ENCODE measurements at places on chromosomes 2 and 18.

DNA sequence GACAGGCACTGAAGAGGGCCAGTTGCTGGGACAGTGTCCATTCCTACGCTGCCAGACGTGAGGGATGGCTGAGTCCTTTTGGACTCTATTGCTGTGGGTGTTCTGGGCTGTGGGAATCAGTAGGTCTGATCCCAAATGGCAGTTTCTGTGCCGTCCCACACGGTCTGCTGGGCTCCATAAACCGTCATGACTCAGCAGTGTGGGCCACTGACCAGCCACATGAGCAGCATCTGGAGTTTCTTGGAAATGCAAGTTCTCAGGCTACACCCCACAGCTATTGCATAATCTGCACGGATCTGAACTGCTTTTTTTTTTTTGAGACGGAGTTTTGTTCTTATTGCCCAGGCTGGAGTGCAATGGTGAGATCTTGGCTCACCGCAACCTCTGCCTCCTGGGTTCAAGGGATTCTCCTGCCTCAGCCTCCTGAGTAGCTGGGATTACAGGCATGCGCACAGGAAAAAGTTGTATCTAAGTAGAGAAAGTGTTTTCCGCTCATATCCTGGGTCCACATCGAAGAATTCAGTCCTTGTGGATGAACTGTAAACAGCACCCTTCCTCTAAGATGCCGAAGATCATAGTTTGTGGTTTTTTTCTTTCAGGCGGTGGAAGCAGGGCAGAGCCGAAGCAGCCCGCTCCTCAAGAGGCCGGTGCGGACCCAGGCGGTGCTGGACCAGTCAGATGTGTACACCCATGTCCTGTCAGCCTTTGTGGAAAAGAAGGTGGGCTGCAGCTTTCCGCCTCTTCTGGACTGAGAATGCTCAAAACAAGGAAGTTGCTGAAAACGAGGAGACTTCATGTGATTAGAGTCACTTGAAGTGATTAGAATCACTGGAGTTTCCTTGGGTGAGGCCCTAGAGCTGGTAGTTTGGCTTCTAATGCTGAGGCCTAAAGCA is 25.5 kb downstream of the RMC1 start:
- DNase-seq, result no peak

GRCh38 chr2:103179798-103180197 is 418.0 kb downstream of the TMEM182 start:
- DNase-seq, result no peak

DNA sequence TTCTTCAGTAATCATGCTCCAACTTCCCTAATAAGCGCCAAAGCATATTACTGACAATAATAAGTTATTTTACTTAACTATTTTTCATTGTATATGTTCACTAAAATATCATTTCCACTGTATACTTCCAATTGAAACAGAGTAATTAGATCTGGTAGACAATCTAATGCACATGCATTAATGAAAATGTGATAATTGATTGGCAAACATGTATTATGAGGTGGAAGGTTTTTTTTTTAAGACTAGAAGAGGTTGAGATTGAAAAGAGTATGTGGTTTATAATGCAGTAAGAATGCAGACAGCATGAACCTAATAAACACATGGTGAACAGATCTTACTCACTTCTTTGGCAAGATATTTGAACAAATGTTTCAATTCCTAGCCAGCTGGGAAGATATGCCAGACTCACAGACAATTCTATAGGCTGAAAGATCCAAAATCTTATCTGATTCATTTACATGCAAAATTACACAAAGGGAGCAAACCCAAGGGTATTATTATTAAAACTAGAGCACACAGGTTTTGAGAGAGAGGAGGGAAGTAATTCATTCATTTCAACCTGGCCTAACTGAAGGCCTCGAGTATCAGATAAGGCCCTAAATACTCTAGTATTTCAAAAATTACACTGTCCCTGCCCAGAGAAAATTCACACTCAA is 2.8 kb downstream of the NCKAP1 start:
- no peak for DNase-seq

DNA sequence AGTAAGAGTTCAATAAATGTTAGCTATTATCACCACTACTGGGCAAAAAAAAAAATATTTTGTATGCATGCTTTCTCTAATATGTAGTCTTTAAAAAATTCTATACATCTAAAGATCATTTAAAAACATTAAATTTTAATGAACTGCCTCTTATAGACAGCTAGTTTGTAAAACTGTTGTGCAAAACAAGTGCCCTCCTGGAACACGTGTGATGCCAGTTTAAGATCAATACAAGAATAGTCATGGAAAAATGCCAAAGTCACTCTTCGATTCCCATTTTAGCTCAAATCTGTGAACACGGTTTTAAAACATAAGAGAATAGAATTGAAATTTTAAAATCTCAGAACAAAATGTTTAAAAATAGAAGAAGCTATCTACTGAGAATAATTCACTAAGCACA is 242.5 kb upstream of the SMAD7 start:
- DNase-seq, result no peak

DNA sequence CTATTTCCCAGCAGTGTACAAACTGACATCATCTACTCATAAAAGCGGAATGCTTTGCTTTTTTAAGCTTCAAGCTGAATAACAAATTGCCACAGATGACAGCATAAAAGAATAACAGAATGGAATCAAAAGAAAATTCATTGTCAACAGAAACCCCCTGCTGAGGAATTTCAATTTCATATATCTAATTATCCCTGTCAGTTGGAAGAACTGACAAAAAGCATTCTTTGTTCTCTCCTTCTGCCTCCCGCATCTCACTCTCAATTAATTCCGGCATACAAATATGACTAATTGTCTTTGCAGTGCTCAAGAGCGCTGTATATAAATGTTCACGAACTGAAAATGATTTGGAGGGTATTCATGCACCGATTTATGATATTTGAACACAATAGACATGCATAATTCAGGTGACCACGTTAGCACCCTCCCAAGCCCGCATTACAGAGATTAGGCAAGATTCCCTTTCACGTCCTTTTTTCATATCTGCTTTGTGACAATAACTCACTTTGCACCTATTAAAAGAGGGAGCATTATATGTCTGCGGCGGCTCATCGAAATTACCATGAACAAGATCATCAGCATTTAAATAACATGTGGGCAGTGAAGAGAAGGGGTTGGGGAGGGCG is 277.7 kb upstream of the SALL3 start:
- DNase-seq, result no peak

- no peak for DNase-seq
Measured at GRCh38 chr18:69330385-69331005, 70.2 kb upstream of the DOK6 start.

DNA sequence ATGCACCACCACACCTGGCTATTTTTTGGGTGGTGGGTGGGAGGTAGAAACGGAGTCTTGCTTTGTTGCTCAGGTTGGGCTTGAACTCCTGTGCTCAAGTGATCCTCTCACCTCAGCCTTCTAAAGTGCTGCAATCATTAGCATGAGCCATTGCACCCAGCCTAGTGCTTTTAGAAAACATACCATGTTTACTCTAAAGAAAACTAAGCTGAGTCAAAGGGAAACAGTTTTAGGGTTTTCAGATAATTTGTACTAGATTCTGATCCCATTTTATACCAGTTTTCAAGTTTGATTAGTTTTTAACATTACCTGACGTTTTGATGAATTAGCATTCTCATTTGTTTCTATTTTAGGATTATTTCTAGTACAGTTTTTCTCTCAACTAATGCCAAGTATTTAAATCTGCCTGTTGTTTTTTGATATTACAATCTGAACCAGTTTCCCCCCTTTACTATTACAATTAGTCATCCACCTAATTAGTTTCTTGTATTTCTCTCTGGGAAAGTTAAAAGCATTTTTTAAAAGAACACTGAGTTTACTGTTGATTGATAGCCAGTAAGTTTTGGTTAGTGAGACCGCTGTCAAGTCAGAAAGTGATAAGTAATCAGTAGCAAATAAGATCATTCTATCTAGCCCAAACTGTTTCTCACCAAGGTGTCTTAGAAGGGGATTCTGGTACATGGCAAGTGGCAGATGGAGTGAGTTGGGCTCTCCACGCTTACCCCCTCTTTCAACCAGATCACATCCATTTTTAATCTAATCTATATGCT is 24.2 kb upstream of the TBR1 start:
- DNase-seq, result no peak

DNA sequence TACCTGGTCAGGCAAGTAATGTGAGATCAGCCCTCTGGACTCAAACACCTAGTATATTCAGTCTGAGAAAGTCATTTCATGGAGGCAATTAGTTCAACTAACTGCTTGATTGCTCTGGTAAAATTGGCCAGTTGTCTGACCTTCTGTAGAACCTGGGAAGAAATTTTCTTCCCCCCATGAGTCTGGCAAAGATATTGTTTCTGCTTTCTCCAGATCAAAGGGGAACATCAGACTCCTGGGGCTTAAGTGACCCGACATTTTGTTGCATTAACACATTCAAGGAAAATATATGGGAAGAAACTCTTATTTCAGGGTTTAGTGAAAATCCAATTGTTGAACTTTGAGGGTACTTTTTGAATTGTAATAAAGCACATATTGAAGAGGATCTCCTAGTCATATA is 375.1 kb downstream of the SUCLG1 start:
- DNase-seq, result no peak

DNA sequence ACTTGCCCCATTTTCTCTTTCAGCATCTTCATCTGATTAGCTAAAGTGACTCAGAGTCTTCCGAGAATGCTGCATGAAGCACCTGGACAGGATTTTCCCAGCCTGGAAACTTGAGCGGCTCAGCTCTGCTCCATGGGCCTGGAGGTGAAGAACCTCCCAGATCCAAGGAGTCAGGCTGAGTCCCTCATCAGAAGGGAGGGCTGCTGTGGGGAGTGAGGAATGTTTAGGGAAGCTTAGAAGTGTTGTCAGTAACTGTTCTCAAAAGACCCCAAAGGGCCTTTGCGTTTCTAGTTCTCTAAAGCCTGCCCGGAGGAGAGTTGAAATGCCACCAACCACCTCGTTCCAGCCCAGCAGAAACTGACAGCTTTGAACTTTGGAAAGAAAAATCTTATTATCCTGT is 157.1 kb downstream of the CLIP4 start:
- DNase-seq, result peak; percentile 41

- no peak for DNase-seq
Measured at GRCh38 chr2:207873794-207874193, 104.1 kb upstream of the FZD5 start.

DNA sequence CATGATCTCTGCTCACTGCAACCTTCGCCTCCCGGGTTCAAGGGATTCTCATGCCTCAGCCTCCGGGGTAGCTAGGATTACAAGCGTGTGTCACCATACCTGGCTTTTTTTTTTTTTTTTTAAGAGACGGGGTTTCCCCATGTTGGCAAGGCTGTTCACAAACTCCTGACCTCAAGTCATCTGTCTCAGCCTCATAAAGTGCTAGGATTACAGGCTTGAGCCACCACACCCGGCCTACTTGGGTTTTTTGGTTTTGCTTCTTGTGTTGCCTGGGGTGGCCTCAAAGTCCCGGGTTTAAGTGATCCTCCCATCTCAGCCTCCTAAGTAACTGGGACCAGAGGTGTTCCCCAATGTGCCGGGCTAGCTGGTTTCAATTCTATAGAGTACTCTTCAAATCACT is 64.6 kb downstream of the NAPG start:
- no peak for DNase-seq

DNA sequence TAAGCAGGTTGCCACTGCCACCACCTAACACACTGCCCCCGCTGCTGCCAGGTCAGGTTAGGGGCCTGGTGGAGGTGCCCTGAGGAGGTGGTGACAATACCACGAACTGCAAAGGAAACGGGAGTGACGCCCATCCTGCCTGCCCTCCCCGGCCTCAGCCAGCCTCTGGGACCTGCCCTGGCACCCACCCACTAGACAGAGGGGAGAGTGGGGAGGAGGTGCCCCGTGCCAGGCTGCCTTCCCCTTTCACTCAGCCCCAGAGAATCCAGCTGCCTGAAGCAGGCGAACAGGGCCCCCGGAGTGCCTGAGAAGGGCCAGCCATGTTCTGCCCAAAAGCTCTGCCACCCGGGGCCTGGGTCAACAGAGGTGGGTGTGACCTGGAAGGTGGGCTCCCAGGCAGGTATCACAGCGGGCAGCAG is 44.5 kb upstream of the FOSL2 start:
- DNase-seq, result no peak

GRCh38 chr2:126635736-126636135 is 20.2 kb upstream of the GYPC start:
- DNase-seq, result no peak

- DNase-seq, result no peak
Measured at GRCh38 chr2:206556357-206556949, 85.8 kb upstream of the FAM237A start.

- no peak for DNase-seq
Measured at GRCh38 chr2:54503192-54503591, 47.1 kb downstream of the SPTBN1 start.

GRCh38 chr2:9294764-9295163 is 88.2 kb downstream of the ASAP2 start:
- DNase-seq, result no peak

DNA sequence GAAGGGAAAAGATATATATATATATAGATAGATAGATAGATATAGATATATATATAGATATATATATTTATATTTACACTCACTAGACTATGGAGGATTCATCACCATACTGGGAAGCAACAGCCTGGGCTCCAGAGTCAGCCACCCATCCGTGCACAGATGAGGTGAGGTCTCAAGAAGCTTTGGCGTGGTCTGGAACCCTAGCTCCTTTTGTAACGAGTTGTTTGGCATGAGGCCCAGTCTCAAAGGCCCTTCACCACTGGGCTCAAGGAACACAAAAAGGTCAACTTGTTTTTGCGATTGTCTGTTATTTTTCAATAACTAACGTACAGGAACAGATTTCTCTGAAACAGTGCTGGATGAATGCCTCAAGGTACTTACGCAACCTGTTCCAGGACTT is 448.7 kb downstream of the CMPK2 start:
- no peak for DNase-seq

DNA sequence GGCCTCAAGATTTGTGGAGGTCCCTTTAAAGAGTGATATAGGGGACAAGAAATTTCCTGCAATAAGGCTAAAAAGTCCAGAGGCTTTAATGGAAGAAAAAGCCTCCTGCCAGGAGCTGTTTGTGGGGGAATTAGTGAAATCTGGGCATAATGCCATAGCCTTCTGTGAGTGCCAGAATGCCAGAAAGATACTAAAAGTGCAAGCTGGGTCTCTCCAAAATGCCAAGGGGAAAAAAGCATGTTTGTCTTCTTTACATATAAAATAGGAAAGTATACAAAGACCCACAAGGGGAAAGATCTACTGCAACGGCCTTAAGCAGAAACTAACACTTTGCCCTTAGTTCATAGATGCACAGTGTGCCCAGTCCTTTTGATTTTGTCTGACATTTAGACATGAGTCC is 647.7 kb upstream of the ZNF804A start:
- no peak for DNase-seq

- no peak for DNase-seq
Measured at GRCh38 chr18:9094307-9095226, 7.9 kb upstream of the NDUFV2 start.

DNA sequence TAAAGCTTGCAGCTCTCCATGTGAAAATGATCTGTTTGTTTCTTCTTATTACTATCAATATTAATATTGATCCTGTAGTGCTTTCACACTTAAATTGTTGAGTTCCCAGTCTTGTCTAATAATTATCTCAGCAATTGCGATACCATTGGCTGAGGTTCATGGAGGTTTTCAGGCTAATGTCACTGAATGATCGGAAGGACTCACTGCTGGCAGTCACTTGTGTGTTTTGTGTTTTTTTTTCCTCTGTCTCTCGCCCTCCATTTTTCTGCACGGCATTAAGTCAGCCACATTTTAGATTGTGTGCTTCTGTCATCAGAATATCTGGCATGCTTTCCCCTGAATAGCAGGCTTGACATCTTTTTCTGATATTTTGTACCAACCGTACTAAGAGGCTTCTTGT is 43.7 kb downstream of the AGAP1 start:
- DNase-seq, result no peak

GRCh38 chr18:48159816-48160215 is 229.4 kb upstream of the SMAD2 start:
- no peak for DNase-seq

- DNase-seq, result no peak
Measured at GRCh38 chr2:78407960-78408794, 617.3 kb upstream of the REG3G start.
